Activated T-cell treated with anti-CD3 and anti-CD28 coated beads for 4 hours (primary cell): ENCODE measurements at places on chromosomes 7 and 10.

DNA sequence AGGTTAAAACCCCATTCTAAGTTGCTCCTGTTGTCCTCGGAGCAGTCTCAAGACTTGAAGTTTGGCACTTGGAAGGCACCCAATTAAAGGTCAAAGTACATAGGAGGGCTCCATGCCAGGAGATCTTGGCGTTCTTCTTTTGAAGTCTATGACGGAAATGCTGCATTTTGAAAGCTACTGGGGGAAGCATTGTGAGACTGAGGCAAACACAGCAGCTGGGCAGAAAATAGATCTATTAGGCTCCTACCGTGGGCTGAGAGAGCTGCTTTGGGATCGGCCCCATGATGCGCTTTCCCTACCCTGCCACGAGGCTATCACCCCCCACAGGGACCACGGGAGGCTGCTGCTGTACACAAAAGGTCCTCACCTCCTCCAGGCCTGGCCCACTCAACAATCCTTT is 20.0 kb downstream of the KIAA1549 start:
- no peak for DNase-seq

GRCh38 chr10:48785796-48786195 is 101.1 kb downstream of the WDFY4 start:
- no peak for DNase-seq

DNA sequence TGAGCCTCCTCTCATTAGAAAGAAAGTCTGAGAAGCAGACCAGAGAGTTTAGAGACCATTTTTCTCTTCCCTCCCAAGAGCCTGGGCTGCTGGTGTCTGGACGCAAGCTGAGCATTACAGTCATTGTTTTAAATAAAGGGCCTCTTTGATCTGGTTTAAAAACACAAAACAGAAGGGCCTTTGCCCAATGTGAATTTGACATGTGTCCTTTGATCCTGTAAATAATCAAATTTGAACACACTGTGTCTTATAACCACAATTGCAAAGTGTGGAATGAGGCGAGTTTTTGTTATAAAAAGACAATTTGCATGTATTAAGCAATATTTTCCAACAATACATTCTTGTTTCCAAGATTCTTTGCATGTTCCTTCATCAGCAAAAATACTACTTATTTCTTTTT is 158.5 kb downstream of the C7orf25 start:
- DNase-seq, result no peak

- no peak for DNase-seq
These were observed 114.9 kb downstream of the HDAC9 start for GRCh38 chr7:18610331-18610948.

DNA sequence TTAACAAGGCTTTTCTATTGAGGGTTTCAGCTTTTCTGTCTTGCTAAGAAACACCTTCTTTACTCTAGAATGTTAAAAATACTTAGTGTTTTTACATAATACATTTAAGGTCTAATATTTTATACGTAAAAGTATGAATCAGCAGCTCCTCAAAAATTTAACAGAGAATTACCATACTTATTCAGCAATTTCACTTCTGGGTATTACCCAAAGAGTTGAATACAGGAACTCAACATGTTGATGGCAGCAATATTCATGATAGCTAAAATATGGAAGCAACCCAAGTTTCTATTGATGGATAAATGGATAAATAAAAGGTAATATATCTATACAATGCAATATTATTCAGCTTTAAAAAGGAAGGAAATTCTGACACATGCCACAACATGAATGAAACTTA is 9.7 kb upstream of the OR13A1 start:
- no peak for DNase-seq

GRCh38 chr10:52729271-52730104 is 43.1 kb downstream of the MBL2 start:
- DNase-seq, result no peak

GRCh38 chr10:133335246-133336117 is 1.2 kb downstream of the CALY start:
- peak; percentile 76 for DNase-seq

DNA sequence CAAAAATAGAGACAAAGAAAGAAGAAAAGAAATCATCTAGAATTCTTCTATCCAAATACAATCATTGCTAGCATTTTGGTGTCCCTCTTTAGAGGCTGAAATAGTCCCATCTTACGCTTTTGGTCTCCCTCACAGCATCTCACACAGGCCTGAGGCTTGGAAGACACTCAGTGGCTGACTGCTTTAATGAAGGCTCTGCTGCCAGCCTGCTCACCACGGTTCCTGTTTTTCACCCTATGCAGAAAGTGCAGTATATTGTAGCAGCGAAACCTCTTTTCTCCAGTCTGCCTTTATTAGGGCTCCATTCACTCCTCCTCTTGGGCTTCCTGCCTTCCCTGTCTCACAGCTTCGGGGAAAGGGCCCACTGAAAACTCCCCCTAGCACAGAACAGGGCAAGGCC is 102.2 kb downstream of the JCAD start:
- DNase-seq, result no peak

DNA sequence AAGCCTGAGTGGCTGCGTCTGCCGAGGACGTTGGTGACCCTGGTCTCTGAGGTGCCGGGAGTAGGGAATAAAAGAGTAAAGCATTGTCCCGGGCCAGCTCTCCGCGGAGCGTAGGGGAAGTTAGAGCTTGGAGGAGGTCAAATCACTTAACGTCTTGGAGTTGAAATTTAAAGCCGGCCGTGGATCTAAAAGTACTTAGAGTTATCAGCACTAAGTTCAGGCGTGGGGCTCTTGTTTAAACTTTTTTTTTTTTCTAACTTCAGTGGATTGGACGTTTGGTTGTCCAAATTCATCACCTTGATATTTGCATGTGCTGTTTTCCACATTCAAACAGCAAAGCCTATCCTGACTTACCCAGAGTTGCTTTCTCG is 700 bp downstream of the NIPSNAP2 start:
- DNase-seq, result no peak

DNA sequence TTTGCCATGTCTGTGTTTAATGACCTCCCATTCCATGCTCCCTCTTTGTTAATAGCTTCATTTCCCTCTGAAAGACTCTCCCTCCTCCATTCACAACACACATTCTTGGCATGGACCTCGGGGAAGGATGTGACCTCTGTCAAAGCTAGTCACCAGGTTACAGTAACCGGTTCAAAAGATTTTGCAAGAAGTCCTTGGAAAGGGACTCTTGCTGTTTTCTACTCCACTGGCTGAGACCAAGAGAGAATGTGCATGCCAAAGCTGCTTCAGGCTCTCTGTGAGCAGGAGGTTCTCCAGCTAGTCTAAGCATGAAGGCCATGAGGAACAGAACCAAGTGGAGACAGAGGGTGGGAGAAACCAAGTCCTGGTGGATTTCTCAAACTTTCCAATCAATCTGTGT is 732.6 kb downstream of the CCSER2 start:
- no peak for DNase-seq

GRCh38 chr7:116197360-116197759 is 13.0 kb upstream of the TES start:
- DNase-seq, result no peak

DNA sequence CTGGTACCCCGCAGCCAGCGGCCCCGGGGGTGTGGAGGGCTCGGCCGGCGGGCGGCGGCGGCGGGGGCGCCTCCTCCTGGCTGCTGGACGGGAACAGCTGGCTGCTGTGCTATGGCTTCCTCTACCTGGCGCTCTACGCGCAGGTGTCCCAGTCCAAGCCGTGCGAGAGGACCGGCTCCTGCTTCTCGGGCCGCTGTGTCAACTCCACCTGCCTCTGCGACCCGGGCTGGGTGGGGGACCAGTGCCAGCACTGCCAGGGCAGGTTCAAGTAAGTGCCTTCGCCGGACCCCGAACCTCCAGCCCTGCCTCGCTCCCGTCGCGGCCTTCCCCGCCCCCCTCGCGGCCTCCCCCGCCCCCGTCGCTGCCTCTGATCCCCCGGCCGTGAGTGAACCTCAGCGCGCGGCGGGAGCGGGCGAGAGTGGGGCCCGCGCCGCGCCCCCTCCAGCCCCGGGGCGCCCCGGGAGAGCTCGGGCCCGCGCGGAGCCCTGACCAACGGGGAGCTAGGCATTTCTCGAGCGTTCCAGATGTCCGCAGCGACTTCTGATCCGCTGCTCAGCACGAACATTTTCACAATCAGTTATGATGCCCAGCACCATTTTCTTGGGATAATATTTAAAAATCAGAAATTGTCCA is 727 bp downstream of the ATRNL1 start:
- DNase-seq, result no peak

GRCh38 chr10:131001438-131001837 is 310.1 kb downstream of the TCERG1L start:
- DNase-seq, result no peak

GRCh38 chr7:158957921-158958491 is 101.6 kb downstream of the DYNC2I1 start:
- DNase-seq, result peak; percentile 14

DNA sequence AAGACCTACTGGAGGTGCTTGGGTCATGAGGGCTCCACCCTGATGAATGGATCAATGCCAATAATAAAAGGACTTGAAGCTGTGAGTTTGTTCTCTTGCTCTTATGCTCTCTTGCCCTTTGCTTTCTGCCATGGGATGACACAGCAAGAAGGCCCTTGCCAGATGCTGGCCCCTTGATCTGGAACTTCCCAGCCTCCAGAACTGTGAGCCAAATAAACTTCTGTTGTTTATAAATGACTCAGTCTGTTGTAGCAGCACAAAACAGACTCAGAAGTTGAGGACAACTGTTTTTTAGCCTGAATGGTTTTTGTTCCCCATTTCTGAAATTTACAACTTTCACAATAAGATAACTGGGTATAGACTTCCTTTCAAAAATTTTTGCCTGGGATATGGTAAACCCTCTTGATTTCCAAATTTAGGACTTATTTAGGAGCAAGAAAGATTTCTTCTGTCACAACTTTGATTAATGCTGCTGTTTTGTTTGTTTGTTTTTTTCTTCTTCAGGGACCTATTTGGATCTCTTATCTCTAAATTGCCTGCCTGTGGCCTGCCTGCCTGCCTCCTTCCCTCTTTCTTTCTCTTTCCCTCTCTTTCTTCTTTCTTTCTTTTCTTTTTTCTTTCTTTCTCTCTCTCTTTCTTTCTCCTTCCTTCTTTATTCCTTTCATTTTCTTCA is 12.1 kb downstream of the ENTPD1 start:
- DNase-seq, result no peak

GRCh38 chr10:43234471-43235041 is 32.3 kb downstream of the RASGEF1A start:
- DNase-seq, result no peak

GRCh38 chr10:107583974-107584373 is 419.5 kb upstream of the SORCS1 start:
- DNase-seq, result no peak

DNA sequence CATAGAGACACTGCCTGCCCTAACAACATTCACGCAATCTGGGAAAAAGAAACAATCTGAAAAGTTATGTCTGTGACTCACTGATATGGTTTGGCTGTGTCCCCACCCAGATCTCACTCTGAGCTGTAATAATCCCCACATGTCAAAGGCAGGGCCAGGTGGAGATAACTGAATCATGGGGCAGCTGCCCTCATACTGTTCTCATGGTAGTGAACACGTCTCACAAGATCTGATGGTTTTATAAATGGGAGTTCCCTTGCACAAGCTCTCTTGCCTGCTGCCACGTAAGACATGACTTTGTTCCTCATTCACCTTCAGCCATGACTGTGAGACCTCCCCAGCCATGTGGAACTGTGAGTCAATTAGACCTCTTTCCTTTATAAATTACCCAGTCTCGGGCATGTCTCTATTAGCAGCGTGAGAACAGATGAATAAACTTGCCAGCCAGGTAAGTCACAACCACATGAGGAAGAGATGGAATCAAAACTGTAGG is 341.5 kb upstream of the AOAH start:
- DNase-seq, result no peak

DNA sequence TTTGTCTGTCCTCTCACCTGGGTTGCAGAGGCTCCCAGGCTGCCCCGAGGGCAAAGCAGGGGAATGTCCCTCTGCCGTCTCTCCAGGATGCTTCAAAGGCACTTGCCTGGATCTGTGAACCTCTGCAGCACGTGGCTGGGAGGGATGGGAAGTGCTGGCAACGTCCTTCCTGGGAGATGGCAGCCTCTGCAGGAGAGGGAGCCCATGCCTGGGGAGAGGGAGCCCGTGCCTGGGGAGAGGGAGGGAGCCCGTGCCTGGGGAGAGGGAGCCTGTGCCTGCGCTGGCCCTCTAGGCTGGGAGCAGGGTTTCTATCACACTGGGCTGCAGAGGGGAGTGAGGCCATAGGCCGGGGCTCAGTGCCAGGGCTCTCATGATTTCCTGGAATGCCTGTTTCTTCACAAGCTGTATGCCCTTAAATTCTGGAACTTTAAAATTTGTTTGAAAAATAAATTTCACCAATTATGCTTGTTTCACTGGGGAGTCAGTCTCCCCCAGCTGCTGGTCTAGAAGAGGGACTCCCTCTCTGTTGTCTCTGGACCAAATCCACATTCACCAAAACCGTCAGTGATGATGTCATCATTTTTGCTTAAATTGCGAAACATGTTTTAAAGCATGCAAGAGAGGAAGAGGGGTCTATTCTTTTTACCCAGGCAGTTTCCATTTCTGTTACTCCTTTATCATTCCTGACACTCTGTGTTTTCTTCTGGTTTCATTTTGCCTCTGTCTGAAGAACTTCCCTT is 135.7 kb downstream of the DNAJB6 start:
- no peak for DNase-seq

- no peak for DNase-seq
These were observed 211.5 kb downstream of the CREB5 start for GRCh38 chr7:28623863-28624262.

DNA sequence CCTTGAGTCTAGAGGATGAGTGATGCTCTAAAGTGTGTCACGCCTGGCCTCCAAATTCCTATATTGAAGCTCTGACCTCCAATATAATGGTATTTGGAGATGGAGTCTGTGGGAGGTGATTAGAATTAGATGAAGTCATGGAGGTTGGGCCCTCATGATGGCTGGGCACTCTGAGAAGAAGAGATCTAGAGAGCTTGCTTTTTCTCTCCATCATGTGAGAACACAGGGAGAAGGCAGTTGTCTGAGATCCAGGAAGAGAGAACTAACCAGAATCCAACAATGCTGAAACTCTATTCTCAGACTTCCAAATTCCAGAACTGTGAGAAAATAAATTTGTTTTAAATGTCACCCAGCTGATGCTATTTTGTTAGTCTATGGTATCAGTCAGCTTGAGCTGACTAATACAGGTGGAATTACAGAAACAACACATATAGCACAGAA is 15.1 kb downstream of the RNF216 start:
- DNase-seq, result no peak

- no peak for DNase-seq
These were observed 53.0 kb upstream of the PPP1R17 start for GRCh38 chr7:31633894-31634494.

DNA sequence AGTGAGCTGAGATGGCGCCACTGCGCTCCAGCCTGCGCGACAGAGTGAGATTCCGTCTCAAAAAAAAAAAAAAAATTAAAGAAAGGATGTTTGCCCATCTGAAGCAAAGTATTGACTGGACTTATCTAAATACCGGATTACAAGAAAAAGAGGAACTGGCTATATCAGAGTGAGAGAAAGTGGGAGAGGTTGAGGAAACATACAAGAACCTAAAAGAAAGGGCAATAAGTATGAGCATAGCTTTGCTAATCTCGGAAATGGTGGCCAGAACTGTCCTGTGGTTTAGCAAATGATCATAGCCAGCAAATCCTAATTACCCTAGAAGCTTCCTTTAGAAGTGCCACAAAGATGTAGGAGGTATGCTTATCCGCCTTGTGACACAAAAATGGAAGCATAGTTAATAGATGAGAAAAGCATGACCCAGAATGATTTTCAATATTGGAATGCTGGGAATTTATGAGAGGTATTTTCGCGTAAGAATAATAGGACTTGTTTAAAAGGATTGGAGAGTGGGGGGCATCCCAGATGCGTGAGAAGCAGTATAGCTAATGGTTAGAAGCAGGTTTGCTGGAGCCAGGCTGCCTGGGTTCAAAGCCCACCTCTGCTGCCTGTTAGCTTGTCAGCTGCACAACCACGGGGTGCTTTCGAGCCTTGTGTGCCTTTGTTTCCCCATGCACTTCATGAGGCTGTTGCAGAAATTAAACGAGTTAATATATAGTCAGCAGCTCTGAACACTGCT is 1.2 kb upstream of the GTPBP4 start:
- DNase-seq, result no peak
